ENCODE measurements at places on chromosomes 16 and 17. TPM values are rescaled to one million over a fixed set of nuclear protein-coding genes. Genes with fewer than 3 reads are reported as not detected.
A peak's percentile ranks its signal among the peaks of the same experiment; 100 is the strongest.

DNA sequence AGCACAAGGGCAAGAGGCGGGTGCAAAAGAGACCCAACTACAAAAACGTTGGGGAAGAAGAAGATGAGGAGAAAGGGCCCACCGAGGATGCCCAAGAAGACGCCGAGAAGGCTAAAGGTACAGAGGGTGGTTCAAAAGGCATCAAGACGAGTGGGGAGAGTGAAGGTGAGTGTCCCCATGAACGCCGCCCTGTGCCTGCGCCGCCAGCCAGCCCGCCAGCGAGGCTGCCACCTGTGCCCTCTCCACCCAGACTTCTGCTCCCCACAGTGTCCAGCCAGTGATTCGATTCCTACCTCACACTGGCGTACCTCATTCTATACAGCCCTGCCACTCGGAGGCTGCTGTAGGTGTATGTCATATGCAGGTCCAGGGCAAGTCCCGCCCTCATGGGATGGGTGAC, 58.8 kb downstream of the CLEC16A start:
- H3K27me3 ChIP-seq = no peaks in the 10 kb centered on the region
- no peak for DNase-seq
- H3K4me3 ChIP-seq = no peak overlapping the region
- peaks cover 32% of the 10 kb centered on the region for H3K4me1 ChIP-seq
- no peak overlapping the region for H3K27ac ChIP-seq

GRCh38 chr17:72452286-72453173, 331.7 kb downstream of the SOX9 start:
- H3K27ac ChIP-seq = no peak overlapping the region
- no peaks in the 10 kb centered on the region for H3K27me3 ChIP-seq
- DNase-seq = no peak
- no peaks in the 10 kb centered on the region for H3K36me3 ChIP-seq
- H3K4me1 ChIP-seq = no peaks in the 10 kb centered on the region

DNA sequence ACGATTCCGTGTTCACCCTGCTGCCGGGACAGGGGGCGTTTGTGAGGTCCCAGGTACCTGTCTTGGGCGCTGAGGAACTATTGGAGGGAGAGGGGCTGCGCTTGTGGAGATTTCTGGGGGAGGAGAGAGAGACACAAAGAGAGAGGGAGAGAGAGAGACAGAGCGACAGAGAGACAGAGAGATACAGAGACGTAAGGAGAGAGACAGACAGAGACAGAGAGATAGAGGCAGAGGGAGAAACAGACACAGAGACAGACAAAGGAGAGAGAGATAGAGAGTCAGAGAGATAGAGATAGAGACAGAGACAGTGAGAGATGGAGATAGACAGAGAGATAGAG, 24.5 kb upstream of the ITGAX start:
- no peak overlapping the region for H3K27ac ChIP-seq
- H3K36me3 ChIP-seq = peaks cover 54% of the 10 kb centered on the region
- no peak for DNase-seq
- H3K27me3 ChIP-seq = peaks cover 27% of the 10 kb centered on the region
- H3K4me1 ChIP-seq = peaks cover 33% of the 10 kb centered on the region
- peak overlapping the region; percentile 60 for H3K4me3 ChIP-seq

DNA sequence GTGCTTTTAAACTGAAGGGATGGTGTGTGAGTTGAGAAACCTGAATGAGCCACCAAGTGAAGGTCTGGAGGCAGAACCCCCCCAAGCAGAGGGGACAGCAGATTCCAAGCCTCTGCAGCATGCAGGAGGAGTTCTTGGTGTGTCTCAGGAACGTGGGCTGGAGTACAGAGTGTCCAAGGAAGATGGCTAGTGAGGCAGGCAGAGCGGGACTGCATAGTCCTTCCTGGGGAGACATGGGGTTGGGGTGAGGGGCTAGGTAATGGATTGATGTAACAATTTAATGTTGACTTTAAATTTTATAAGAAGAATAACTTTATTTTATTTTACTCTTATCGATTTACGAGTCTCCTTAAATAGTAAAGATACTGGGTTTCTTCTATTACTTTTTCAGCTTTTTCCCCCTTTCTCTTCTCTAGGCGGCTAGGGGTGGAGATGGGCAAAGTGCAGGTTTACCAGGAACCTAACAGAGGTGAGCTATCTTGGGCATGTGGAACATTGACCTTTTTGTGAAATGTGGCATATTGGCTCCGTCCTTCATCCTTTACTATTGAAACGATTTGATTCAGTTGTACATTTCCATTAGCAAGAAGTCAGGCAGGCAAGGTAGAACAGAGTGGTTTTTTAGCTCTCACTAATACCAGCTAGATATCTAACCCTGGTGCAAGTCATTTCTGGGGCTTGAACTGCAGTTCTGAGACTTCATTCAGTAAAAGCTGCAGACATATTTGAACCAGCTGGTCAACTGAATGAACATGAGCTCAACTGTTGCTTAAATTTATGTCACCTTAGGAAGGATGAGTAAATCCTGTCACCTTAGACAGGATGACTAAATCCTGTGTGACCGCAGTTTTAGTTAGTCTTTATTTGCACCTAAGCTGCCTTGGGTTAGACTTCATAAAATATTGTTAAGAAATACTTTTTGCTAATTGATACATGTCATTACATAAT, 9.2 kb downstream of the PRPSAP2 start:
- peaks cover 11% of the 10 kb centered on the region for H3K4me1 ChIP-seq
- H3K27me3 ChIP-seq = no peaks in the 10 kb centered on the region
- DNase-seq = no peak
- H3K36me3 ChIP-seq = peaks cover 24% of the 10 kb centered on the region
- no peak overlapping the region for H3K27ac ChIP-seq
- H3K4me3 ChIP-seq = no peak overlapping the region

GRCh38 chr17:36591434-36592315, at the start of gene DHRS11:
TSS of gene DHRS11 (plus strand) at chr17:36591879. CDS start at chr17:36592010, 131 bp downstream.
- peaks cover 40% of the 10 kb centered on the region for H3K36me3 ChIP-seq
- H3K4me3 ChIP-seq = peak within 1 kb of the TSS; percentile 60
- peak within 1 kb of the TSS; percentile 21 for H3K27ac ChIP-seq
- peaks cover 34% of the 10 kb centered on the region for H3K4me1 ChIP-seq
- H3K27me3 ChIP-seq = no peaks in the 10 kb centered on the region

GRCh38 chr17:38421171-38421841, 7.0 kb upstream of the ARHGAP23 start:
- H3K27ac ChIP-seq = no peak overlapping the region
- peaks cover 61% of the 10 kb centered on the region for H3K27me3 ChIP-seq
- H3K4me3 ChIP-seq = no peak overlapping the region
- H3K4me1 ChIP-seq = peaks cover 3% of the 10 kb centered on the region
- DNase-seq = no peak

DNA sequence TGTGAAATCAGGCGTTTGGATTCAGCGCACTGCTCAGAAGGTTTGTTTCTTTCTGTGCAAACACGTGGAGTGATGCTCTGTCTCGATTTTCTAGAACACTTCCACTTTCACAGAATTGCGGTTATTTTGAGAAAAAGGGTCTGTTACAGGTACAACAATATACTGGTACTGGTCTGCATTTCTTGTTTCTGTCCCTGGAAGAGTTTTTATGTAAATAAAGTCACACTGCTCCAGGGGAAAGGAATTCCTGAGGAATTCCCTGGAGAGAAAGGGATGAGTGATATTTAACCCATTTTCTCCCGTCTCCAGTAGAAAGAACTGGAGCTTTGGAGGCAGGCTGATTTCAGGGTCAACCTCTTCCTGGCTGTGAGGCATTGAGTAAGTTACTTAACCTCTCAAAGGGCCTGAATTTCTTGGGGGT, 16.2 kb upstream of the RMI2 start:
- H3K27ac ChIP-seq = peak overlapping the region; percentile 74
- peaks cover 16% of the 10 kb centered on the region for H3K27me3 ChIP-seq
- DNase-seq = no peak
- peaks cover 9% of the 10 kb centered on the region for H3K36me3 ChIP-seq
- H3K4me3 ChIP-seq = peak overlapping the region; percentile 64
- peaks cover 52% of the 10 kb centered on the region for H3K4me1 ChIP-seq

Gene KRTAP4-4
- not detected for total RNA-seq

Gene NPIPB9
- total RNA-seq = 2.7 TPM

Gene CD79B
- 50.2 TPM for total RNA-seq

Gene NPIPB4
- total RNA-seq = 108 TPM
